ENCODE measurements at places on chromosomes 5 and 9. TPM values are rescaled to one million over a fixed set of nuclear protein-coding genes. Genes with fewer than 3 reads are reported as not detected.

GARIN3 gene
- total RNA-seq: not detected

SMARCA2 gene
- 77.4 TPM for total RNA-seq

ADAMTS19 gene
- total RNA-seq: 2.9 TPM

WDR38 gene
- total RNA-seq: not detected

SLC6A19 gene
- total RNA-seq: not detected

CTSV gene
- total RNA-seq: not detected

INSYN2B gene
- total RNA-seq: 1.1 TPM

IL33 gene
- 44.3 TPM for total RNA-seq

ZBED3 gene
- 9.7 TPM for total RNA-seq

HK3 gene
- total RNA-seq: 9.2 TPM

- no peak for DNase-seq
Observed at GRCh38 chr9:121067640-121068039, 7.1 kb upstream of the CNTRL start.

DNA sequence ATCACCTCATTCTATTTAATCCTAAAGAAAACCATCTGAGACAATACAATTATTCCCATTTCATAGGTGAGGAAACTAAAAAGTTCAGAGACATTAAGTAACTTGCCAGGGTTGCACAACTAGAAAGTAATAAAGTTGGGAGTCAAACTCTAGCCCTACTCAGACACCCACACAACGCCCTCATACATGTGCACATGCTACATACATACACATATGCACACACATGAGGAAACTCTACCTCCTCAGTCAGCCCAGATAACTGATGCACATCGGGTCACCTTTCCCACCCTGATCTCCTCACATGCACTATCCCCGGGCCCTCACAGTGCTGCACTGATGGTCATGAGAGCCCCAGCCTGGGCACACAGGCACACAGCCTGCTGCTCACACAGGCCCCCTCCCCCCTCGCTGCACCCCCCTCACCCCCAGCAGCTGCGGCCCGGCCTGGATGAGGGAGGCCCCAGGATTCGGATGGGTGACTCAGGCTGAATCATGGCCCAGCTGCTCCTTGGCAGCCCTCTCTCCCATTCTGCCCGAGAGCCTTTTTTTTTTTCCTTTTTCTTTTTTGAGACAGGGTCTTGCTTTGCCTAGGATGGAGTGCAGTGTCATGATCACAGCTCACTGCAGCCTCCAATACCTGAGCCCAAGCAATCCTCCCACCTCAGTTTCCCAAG, 5.0 kb upstream of the GPRIN1 start:
- DNase-seq: no peak

DNA sequence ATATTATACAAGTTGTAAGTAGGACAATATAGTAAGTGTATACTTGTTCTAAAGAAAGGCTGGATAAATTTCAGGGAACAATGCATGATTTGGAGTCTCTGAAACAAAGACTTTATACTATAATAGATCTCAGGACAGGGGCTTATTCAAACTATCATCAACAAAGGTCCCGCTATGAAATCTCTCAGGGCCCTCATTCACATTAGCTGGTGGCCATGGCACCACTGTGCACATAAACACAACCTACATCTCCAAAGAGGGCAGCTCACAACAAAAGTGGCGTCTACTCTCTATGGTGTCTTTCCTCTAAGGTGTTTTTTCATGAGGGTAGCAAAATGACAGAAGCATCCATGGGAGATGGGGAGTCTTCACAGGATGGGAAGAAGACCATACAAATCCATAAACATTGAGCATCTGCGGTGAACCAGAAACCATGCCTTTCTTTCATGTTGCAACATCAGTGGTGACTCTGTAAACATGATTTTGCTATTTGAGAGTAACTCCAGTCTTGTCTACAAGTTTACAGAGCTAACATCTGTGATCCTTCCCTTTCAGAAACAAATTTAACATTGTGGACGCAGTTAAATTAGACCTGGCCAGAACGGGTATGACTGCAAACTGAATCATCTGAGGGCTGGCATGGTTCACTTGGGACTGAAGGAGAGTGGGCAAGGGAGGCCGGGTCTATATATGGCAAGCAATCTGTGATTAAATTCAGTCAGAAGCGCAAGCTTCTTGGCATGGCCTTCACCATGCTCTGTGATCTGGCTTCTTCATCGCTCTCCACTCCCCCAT, 5.5 kb downstream of the TTLL11 start:
- DNase-seq: no peak

GRCh38 chr5:53560028-53560427, 411 bp upstream of the NDUFS4 start:
- no peak for DNase-seq

GRCh38 chr9:97562542-97562941, 61.1 kb downstream of the TMOD1 start:
- no peak for DNase-seq

DNA sequence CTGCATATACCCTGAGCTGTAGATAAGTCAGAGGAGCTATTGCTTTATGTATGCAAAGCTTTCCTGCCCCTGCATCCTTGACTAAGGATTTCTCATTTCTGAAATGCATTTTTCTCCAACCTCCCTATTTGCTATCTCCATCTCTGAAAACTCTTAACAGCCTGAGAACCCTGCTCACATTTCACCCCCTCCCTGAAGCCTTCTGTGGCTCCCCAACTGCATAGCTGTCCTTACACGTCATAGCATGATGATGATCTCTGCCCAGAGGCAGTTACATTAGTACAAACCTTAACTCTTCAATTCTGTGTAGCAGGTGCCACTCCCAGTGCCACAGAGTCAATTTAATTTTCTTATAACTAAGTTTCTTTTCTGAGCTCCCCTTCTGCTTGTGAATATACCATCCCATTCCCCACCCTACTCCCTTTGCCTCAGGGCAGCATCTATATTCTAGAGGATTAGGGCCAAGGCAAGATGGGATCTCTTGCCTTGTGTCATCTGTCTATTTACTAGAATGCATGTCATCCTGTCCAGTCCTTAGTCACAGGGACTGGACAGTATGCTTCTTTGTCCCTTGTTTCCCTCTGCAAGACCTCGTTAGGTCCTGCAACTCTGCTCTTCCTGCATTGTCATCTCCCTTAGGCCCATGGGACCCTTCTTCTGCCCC, 149.7 kb upstream of the SPRY4 start:
- no peak for DNase-seq

- DNase-seq: peak; percentile 66
Observed at GRCh38 chr9:134662143-134662876, 20.7 kb downstream of the COL5A1 start.

GRCh38 chr5:79205965-79206364, 30.0 kb upstream of the JMY start:
- DNase-seq: no peak

DNA sequence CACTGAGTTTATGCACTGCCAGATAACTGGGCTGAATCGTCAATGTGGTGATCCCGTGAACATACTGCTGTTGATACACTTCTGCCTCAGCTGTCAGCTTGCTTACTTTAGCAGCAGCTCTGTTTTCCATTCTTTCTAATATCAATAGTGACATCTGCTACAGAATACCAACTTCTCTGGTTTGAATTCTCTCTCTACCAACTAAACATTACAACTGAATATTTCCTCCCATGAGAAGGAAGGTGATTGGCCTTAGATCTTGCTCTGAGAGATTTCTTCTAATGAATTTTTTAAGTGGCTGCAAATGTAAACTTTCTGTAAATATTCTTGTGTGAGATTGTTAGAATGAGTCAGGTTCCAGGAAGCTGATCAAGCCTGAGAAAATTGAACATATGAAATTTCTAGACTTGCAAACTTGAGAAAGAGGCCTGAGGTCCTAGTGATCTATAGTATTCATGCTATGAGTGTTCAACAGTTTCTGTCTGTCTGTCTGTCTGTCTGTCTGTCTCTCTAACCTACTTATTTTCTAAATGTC, 205.5 kb upstream of the CDKN2B start:
- no peak for DNase-seq

GRCh38 chr5:151923866-151924476, 680 bp downstream of the GLRA1 start:
- no peak for DNase-seq

- DNase-seq: no peak
Observed at GRCh38 chr9:81791076-81791475, 101.7 kb upstream of the TLE1 start.

- DNase-seq: no peak
Observed at GRCh38 chr5:84635235-84636055, 250.8 kb upstream of the EDIL3 start.

DNA sequence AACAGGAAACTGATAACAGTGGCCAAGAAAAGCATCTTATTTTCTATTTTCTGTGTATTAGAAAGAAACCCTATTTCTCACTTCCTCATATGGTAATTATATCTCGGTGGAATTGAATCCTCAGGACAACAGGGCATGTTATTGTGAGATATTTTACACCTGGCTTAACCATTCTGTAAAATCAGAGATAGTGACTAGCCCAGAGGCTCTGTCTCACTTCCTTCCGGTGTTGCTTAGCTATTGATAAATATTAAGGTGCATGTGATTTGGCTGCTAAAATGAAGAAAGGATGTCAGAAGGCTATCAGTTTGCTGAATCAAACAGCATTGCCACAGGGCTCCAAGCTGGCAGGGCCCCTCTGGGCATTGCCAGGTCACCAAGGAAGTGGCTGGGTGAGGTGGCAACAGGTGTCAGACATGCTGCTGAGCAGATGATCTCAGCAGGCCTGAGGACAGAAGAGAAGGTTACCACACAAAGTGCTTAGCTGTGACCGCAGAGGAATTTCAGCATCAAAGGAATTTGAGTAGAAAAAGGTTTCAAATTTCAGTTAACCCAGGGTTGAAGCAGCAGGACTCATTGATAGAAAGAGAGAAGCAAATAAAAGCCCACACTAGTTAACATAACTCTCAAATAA, 330.7 kb downstream of the PDE4D start:
- DNase-seq: no peak

GRCh38 chr9:19583890-19584289, 175.1 kb downstream of the ACER2 start:
- DNase-seq: no peak

DNA sequence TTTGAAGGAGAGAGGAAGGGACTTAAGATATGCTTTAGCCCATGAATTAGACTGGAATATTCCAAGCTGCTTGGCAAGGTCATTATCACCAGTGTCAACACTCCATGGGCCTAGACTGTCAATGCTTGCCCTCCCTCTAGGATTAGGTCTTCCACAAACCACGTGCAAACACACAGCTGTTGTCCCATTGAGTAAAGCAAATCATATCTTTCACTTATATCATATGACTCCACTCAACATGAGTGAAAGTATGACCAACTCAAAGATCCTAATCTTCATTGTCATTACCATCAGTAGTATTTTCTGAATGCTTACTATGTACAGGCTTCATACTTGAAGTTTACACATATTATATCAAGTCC, 57.0 kb upstream of the GRAMD2B start:
- no peak for DNase-seq

DNA sequence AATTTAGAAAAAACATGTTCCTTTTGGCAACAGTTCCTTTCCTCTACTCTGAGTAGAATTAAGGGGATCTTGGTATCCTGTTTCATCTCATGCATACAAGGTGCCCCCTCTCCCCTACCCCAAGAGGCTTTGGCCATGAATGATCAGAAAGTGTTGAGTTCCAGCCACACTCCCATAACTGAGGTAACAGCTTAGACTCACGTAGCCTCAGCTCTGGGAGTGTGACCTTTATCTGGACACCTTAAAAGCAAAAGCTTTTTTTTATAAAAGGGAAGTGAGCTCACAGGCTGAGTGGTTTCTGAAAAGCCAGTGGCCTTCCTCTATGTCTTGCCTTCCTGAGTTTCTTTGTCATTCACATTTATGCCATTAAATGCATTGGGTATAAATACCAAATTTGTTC, 900 bp upstream of the HAVCR2 start:
- DNase-seq: no peak

GRCh38 chr5:56543441-56544388, 271.6 kb upstream of the MAP3K1 start:
- no peak for DNase-seq

- no peak for DNase-seq
Observed at GRCh38 chr9:36398745-36399144, 1.3 kb downstream of the RNF38 start.

- DNase-seq: no peak
Observed at GRCh38 chr5:175674731-175675346, 17.0 kb downstream of the HRH2 start.

GRCh38 chr9:86585422-86586143, 231.4 kb upstream of the TUT7 start:
- DNase-seq: no peak

- DNase-seq: no peak
Observed at GRCh38 chr9:122841501-122841900, 13.1 kb upstream of the PDCL start.

DNA sequence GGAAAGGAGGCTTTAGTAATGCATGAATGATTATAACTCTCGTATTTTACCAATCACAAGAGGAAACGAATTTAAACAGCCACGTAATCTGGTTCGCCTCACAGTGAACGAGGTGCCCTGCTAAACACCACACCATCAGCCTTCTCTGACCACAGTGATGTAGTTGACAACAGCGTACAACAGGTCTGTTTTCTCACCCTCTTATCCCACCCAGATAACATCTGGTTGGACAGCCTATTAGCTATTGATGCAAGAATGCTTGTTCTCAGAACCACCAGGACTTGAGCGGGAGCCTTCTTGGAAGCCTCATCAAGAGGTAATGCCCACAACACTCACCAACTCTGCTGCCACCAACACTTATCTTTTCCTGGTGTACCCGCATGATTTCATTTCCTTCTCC, 23.3 kb downstream of the SLC1A3 start:
- no peak for DNase-seq

Measured in left cardiac atrium (tissue), 4 donors.